ENCODE measurements at places on chromosomes 6 and 20.

- DNase-seq = no peak
These were observed 20.6 kb downstream of the MYH7B start for GRCh38 chr20:34976286-34976685.

DNA sequence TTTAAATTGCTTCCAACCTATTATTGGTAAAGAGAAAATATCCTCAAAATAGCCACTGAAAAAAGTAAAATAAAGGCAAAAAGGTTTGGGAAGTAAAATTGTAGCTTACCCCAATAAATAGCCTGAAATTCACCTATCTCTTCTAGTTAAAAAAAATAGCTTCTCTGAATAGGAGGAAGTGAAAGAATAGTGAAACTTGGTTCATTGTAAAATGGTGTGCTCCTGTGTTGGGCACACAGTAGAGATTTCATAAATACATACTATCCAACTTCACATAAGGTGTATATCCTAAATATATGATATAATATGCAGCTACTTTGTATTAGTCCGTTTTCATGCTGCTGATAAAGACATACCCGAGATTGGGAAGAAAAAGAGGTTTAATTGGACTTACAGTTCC, 45.3 kb downstream of the CDK19 start:
- DNase-seq = no peak

GRCh38 chr6:42336431-42336830, 115.3 kb downstream of the TRERF1 start:
- no peak for DNase-seq

- no peak for DNase-seq
These were observed 147.9 kb upstream of the PRND start for GRCh38 chr20:4573564-4574355.

DNA sequence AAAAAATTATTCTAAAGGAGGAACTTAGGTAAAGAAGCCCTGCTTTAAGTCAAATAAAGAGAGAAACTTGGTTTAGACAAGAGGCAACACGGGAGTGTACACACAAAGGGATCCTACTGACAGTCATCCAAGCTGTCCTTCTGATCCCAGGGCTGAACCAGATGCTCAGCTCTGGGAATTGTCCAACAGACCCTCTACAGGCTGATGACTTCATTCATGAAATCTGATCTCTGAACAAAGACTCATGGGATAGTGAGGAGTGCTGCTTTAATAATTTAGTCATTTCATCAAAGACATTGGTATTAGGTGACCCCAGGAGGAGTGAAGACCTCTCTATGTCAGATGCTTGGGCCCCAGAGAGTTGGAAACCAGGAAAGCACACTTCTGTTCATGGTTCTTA, 65.6 kb upstream of the ARMH2 start:
- DNase-seq = no peak

DNA sequence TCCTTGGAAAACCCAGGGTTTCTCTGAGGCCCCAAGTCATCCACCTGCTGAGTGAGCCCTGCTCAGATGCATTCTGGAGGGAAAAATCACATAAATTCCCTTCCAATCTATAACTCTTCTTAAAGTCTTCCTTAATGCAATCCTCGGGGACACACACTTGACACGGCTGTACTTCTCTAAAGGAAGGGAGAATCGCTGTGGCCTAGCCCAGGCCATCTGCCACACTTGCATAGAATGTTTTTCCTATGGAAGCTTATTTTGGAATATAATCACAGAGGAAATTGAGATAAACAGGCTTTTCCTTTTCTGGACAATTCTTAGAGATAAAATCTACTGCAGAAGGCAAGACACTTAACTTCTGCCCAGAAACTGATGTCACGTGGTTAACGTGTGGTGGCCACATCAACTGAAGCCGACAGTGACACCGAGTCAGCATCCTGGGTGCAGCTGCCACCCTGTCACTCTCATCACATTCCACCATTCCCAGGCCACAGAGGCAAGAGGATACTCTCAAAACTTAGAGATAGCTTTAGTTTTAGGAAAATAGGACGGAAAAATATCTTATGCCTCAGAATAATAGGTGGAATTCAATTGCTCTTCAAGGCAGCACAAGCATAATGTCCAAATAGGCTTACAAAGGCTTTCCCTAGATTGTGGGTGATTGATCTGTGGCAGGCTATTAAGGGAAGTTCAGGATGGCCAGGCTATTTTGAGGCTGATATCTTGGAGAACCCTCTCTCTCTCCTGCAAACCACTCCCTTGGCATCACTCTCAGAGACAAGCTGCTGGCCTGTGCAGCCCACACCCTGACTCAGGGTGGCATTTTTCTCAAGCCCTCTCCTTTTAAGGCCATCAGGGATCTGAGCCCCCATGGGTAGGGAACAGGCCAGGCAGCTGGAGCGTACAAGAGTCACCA, 29.6 kb downstream of the PSMB1 start:
- DNase-seq = no peak
